Occipital lobe (tissue), 3 donors: ENCODE measurements at places on chromosomes 5 and 9.

GRCh38 chr5:33381243-33381642 lies 59.5 kb upstream of the TARS1 start:
- DNase-seq = no peak

GRCh38 chr9:126430124-126430523 lies 103.5 kb downstream of the MVB12B start:
- no peak for DNase-seq

GRCh38 chr5:107147589-107147988 lies 523.1 kb downstream of the EFNA5 start:
- DNase-seq = no peak

DNA sequence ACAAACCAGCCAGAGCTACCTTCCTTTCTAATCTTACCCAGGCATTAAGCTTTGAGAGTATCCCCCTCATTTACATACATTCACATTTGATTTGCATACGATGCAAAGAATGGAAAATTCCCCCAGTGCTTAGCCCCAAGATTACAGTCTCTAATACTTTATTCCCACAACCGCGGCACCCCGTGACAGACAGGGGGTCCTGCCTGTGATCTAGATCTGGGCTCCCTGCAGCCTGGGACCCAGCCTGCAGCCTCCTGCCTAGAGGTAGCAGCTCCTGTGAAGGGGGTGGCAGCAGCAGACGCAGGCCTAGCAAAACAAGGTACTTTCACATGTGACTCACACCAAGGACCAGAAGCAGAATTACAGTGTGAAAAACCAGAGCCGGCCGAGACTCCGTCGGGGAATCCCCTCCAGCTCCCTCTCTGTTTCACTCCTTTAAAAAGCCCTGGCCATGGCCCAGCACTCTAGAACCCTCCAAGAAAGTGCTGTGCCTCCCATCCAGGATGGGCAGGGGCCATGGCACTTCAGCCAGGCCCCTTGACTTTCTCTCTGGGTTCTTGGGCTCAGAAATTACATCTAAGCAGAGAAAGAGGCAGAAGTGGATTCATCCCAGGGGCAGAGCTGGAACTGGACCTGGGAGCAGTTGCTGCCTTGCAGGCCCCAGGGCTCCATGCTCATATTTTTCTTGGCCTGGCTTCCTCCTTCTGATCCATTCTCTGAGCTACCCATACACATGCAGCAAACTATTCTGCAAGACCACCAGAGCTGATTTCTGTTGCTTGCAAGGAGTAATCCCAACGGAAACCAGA lies 14.0 kb upstream of the TCF7 start:
- DNase-seq = no peak

DNA sequence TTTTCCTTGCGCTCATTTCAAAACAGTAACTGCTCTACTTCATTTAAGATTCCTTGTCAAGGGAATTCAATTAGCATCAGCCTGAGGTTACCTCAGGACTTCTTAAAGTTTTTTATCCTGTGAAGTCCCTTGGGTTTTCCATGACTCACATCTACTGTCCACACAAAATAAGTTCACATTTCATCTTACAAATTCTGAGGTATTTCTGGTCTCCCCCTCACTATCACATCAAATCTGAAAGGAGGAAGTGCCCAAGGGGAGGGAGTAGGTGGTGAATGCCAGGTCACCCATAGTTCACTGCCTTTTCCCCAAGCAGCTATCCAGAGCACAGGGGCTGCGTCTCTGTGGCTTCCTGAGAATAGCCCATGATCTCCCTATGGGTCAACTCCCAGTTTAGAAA lies 227.1 kb upstream of the NREP start:
- no peak for DNase-seq

GRCh38 chr5:181205761-181206649 lies 1.0 kb upstream of the TRIM7 start:
- DNase-seq = no peak

DNA sequence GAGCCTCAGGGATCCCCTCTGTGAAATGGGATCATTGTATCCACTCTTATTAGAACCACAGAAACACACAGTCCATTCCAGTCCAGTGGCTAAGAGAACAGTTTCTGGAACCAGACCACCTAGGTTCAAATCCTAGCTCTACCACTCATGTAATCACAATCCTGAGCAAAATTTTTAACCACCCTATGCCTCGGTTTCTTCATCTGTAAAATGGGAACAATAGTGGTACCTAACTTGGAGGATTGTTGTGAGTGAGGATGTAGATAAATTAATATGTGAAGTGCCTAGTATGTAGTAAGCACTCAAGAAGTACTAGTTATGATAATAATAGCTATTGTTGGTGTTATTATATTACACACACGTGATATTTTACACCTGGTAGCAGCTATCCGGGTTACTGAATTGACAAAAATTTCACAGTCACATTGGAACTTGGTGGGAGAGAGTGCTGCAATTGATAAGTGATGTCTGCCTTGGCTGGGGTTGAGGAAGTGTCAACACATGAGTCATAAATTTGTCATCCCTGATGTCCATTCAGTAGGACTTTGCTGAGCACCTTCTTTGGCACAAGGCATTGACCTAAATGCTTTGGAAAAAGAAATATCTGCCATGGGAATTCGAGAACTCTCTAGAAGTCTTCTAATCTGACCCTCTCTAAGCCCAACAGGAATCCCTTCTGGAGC lies 68.4 kb downstream of the COL27A1 start:
- no peak for DNase-seq

DNA sequence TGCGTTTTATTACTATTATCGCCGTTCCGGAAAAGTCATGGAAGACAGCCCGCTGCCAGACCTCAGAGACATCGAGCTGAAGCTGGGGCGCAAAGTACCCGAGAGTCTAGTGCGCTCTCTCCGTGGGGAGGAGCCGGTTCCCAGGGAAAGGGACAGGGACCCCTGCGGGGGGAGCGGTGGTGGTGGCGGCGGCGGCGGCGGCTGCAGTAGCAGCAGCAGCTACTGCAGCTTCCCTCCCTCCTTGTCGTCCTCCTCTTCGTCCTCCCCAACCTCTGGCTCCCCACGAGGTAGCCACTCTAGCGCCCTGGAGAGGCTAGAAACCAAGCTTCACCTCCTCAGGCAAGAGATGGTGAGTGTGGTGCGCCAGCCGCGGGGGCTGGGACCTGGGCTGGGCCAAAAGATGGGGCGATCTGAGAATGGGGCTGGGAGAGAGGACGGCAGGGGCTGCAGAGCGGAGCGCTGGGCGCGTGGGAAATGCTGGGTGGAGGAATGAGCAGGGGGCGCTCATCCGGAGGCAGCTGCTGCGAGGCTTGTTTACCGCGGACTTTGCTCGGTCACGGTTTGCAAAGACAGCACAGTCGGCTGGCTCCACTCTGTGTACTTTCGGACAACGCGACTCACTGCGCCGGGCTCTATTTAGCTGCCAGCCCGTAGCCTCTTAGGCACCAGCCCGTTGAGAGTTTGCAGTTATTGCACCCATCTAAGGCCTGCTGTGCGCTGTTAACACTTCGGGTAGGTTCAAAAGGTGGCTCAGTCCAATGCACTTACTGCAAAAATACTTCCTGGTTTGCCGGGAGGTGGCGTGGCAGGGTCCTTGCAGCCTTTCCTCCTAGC lies 1.1 kb downstream of the LURAP1L start:
- peak; percentile 76 for DNase-seq

GRCh38 chr5:71693828-71694427 lies 25.1 kb upstream of the CARTPT start:
- DNase-seq = no peak

GRCh38 chr9:76425677-76426453 lies 31.6 kb upstream of the RFK start:
- DNase-seq = no peak

- no peak for DNase-seq
Observed at GRCh38 chr9:92151691-92152393, 36.6 kb upstream of the SPTLC1 start.

- DNase-seq = no peak
Observed at GRCh38 chr5:24854350-24854749, 209.6 kb upstream of the CDH10 start.

- DNase-seq = no peak
Observed at GRCh38 chr5:76799588-76799987, 19.2 kb upstream of the F2RL1 start.

DNA sequence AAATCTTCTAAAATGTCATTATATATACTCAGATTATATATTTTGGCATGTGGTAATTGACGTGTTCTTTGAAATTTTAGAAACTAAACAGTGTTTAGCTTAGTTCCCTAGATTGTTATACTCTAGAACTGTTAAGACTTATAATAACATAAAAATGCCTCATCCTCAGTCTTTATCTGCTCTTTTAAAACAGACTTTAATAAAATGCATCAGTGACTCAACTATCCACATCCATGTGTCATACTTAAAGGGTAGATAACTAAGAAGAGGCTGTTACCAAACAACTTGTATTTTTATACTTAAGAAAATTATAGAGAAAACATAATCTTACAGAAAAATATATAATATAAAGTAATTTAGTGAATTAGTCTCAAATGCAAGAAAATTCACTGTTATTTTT lies 15.2 kb downstream of the NFIL3 start:
- DNase-seq = no peak

- no peak for DNase-seq
Observed at GRCh38 chr5:131252824-131253171, 11.1 kb upstream of the CDC42SE2 start.

DNA sequence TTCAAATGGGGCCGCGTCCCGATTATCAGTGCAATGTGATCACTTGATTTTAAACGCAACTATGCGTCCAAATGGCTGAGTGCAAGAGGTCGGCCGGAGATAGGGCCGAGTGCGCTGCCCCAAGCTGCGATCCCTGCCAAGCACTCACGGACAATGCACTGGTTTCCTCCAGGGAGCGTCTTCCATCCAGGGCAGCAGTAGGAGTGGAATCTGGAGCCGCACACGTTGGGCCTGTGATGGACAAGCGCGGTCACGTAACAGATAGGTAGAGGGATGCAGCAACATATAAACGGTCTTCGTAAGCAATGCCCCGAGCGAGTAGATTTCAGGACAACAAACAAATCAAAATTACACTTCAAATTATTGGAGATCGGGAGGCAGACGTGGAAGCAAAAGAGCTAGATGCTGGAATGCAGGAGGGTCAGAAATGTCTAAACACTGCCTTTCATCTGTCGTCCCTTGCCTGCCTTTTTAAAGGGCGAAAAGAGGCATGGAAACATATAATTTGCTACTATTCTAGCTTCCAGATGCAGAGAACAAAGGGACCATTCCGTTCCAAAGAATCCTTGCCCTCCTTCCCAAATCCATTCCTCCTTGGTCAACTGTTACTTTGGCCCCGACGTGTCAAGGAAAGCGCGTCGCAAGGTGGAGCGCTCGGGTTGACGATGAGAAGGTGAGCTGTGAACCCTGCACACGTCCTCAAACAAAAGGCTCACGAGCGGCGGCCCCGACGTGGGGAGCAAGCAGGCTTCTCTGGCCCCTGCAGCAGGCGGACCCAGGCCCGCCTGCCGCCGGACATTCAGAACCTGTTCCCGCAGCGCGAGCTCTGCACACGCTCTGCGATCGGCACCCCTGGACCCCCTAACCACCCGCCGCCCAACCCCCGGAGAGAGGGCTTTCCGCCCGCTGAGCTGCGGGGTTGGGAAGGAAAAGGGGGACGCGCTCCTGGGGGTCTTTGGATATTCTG lies 1.5 kb downstream of the FBN2 start:
- no peak for DNase-seq

- DNase-seq = no peak
Observed at GRCh38 chr9:128909859-128910258, 10.9 kb upstream of the PHYHD1 start.

GRCh38 chr5:113546703-113547183 lies 33.2 kb downstream of the YTHDC2 start:
- no peak for DNase-seq

DNA sequence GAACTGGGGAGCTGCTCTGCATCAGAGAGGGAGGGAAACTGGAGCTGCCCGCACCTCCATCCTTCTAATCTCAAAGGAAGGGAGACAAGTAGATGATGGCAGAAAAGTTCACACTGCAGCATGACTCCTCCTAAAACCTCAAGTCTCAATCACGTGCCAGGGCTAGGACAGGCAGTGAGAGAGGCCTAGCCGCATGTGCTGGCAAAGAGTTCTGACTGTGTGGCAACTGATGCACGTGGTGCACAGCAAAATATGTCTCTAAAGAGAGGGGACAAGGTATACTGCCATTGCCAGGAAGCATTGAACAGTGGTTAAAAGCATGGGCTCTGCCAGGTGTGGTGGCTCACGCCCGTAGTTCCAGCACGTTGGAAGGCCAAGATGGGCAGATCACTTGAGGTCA lies 38.1 kb downstream of the FBXO10 start:
- DNase-seq = no peak

DNA sequence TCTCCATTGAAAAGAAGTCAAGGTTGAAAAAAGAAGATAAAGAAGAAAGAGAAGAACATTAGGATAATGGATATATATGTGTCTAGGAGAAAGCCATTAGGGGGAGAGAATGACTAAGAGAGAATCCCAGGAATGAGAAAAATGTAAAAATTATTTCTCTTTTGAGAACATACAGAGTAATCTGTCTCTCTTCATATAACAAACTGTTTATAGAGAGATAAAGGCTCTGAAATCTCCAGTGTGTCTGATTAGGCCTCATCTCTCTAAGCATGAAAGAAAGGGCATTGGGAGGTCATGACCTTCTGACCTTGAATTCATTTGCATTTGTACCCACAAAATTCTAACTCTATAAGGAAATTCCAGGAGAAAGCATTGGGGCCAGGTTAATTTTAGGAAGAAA lies 3.5 kb upstream of the MPDZ start:
- no peak for DNase-seq

DNA sequence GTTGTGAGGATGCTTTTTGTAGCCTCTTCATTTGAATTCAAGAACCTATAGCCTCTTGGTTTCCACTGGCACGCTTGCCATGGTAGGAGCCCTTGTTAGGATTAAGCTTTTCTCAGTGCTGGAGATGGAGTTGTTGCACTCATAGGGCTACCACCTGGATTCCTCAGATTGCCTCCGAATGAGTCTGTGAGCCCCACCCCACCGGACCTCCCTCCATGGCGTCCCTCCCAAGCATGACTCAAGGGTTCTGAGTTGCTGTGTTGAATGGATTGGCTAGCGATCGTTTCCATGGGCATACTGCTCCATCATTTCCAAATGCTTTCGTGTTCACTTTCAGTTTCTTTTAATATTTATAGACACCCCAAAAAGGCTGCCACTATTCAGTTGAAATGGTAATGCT lies 69.9 kb downstream of the DAPK1 start:
- DNase-seq = no peak

- no peak for DNase-seq
Observed at GRCh38 chr9:108535526-108535925, 320.3 kb downstream of the ACTL7B start.

DNA sequence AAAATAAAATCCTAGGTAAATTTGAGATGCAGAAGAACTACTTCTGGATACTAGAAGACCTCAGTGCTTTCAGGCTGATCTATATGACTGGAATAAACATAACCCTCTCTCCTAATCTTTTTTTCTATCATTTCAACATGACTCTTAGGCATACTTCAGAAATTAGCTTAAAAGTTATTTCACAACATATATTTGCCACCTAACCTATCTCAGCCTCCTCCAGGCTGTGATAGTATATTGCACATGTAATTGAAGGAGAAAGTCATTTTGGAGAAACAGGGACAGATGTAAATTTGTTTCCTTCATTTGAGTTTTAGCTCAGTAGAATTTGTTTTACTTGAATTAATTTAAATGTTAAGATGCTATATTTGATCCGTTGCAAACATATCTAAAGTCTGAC lies 1932.3 kb upstream of the CDH6 start:
- no peak for DNase-seq
